ENCODE measurements at places on chromosomes 4 and X. TPM values are rescaled to one million over a fixed set of nuclear protein-coding genes. Genes with fewer than 3 reads are reported as not detected.
A peak's percentile ranks its signal among the peaks of the same experiment; 100 is the strongest.

The STIM2 gene
- 12.0 TPM for total RNA-seq

The VSIG1 gene
- total RNA-seq: not detected

The LDB2 gene
- total RNA-seq: 0.98 TPM

The CDKL2 gene
- 2.9 TPM for total RNA-seq

The GALNTL6 gene
- not detected for total RNA-seq

The NDNF gene
- total RNA-seq: not detected

The STS gene
- 2.1 TPM for total RNA-seq

The RNF212 gene
- total RNA-seq: not detected

The BRS3 gene
- total RNA-seq: not detected

The TCEAL3 gene
- total RNA-seq: 17.8 TPM

DNA sequence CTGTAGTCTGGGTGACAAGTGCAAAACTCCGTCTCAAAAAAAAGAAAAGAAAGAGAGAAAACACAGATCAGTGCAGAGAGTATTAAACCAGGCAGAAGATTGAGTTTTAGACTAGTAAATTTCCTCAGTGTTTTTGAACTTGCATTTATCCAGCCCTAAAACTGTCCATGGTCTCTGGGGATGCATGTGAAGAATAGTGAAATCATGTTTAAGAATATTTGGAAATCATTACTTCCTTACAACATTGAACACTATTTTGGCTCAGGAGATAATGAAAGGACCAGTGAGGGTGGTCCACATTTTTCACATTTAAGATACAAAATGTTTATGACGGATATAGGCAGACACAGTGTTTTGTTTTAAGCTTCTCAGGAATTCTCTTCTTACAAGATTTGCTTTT is 195.8 kb upstream of the RASGEF1B start:
- DNase-seq: no peak

DNA sequence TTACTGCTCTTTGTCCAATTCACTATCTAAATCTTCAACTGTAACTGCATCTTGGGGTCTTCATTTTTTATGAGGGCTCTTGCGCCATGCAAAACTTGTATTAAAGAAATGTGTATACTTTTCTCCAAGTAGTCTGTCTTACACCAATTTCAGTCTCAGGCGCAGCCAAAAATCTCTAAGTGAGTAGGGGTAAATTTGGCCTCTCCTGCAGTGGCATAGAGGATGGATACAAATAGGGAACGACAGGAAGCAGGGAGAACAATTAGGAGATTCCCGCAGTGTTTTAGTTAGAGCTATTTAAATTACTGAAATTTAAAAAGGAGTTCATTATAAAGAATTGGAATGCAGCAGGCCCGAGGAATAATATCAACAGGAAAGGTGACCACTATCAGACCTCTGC is 30.2 kb downstream of the DMP1 start:
- DNase-seq: no peak

DNA sequence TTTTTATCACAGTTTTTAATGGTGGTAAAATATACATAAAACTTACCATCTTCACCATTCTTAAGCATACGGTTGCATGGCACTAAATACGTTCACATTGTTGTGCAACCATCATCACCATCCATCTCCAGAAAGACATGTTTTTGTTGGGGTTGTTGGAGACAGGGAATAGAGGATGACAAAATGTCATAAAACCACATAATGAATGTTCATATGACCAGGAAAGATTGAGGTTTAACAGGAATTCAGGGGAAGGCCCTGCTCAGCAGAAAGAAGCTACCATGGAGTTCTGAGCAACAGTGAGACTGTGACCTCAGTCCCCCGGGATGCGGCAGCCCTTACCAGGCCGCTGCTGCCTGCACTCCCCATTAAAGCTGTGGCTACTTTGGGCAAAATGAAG is 63.9 kb upstream of the TRIM2 start:
- DNase-seq: peak; percentile 47

- no peak for DNase-seq
Observed at GRCh38 chr4:146632770-146633470, 5.8 kb upstream of the POU4F2 start.

DNA sequence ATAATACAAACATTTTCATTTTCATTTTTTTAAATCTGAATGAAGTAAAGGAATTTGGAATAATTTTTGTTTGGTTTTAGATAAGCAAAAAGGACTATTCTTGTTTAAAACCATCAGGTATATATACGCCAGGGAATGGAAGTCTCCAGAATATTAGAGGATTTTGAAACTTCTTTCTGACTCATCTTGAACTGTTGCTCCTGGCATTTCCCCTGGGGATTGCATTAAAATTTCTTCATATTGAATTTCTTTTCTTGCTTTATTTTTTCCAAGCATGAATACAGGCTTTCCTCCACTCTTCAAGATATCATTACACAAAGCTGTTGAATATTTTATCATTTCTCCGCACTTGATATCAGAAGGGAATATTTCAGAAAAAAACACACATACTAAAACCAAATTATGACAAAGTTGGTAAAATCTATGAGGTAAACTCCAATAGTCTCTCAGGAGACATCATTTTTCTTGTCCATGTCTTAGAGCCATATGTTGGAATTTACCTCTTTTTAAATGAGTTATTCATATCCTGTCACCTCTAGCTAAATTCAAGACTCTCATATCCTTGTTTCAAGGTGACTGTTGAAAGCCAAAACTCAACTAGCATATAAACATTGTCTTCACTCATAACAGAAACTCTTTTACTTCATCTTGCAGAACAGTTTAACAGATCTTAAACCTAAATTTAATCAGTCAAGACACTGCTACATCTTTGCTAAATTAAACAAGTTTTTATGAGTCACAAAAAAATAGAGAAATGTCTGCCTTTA is 20.7 kb upstream of the CSN1S1 start:
- no peak for DNase-seq

GRCh38 chr4:70473679-70474078 is 1.7 kb downstream of the MUC7 start:
- DNase-seq: no peak

DNA sequence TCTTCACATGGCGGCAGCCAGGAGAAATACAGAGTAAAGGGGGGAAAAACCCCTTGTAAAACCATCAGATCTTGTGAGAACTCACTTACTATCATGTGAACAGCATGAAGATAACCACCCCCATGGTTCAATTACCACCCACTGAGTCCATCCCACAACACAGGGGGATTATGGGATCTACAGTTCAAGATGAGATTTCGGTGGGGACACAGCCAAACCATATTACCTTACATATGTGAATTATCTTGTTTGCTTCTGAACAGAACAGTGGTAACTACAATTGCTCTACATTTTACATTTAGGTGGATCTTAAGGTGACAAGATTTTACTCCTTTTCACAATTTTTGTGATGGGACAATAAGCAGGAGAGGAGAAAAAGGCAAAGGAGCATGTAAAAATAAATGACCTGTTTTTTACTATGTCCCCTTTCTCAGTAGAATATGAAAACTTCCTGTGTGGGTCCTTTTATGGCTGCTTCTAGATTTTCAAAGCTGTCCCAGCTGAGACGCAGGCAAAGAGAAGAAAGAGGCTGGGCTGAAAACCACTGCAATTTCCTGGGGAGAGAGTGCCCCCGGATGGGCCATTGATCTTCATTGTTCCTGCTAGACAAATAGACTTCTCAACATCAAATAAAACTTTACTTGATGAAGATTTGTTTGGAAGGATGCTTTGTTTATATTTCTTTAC is 45.9 kb upstream of the PGM2 start:
- DNase-seq: peak; percentile 20

GRCh38 chr4:183260491-183261151 is 59.5 kb downstream of the CLDN22 start:
- no peak for DNase-seq

GRCh38 chr4:16365036-16365569 is 138.8 kb upstream of the TAPT1 start:
- no peak for DNase-seq

DNA sequence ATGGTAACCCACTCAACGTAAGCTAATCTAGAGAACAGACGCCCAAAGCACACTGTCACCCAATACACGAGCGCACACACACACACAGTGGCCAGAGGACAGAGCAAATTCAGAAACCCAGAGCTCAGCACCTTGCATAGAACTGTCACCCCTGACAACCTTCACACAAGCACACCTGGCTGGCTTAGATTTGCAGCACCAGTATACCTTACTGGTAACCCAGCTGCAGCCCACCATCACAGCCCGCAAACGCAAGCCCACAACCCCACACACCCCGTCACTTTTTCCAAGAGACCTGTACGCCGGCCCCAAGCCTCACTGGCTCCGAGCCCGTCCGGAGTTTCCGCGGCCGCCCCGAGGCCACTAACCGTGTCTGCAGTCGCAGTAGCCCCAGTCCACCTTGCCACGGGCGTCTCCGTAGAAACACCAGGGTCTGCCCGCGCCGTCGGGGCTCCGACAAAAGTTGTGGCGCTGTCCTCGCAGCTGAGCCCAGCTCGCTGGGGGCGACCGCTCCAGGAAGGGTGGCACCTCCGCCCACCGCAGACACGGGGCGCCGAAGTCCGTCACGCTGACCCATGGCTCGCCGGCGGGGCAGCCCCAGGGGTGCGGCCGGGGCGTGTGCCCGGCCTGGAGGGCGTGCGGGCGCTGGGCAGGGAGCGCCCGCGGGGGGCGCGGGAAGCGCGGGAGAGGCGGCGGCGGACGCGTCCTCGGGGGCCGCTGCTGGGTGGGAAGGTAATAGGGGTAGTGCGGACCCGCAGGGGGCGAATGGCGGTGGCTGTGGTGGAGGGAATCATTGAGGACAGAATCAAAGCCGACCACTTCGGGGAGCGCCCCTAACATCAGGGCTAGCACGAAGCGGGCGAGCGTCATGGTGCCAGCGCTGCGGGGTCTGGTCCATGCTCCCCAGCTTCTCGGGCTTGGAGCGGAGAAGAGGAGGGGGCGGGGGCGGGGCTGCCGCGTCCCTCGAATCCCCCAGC is 664 bp downstream of the PRSS12 start:
- DNase-seq: peak; percentile 11

All from RPMI7951 (cell line).